ENCODE measurements at places on chromosomes 1 and 21. TPM values are rescaled to one million over a fixed set of nuclear protein-coding genes. Genes with fewer than 3 reads are reported as not detected.

Gene ZSWIM5
- not detected for polyA plus RNA-seq

Gene FBLIM1
- polyA plus RNA-seq: not detected

Gene NTMT2
- not detected for polyA plus RNA-seq

Gene MCOLN3
- 3.9 TPM for polyA plus RNA-seq

Gene DCAF6
- polyA plus RNA-seq: 54.7 TPM

Gene NR0B2
- not detected for polyA plus RNA-seq

Gene LRRC38
- polyA plus RNA-seq: not detected

Gene MEF2D
- 19.7 TPM for polyA plus RNA-seq

Gene NCF2
- polyA plus RNA-seq: 43.4 TPM

Gene TRIM33
- polyA plus RNA-seq: 16.6 TPM

Gene AMY1B
- not detected for polyA plus RNA-seq

Gene C1orf185
- not detected for polyA plus RNA-seq

Gene LCE3D
- polyA plus RNA-seq: not detected

Gene TAS1R1
- polyA plus RNA-seq: not detected

Gene SPATA46
- polyA plus RNA-seq: not detected

Gene PLCH2
- not detected for polyA plus RNA-seq

Gene SPATA1
- polyA plus RNA-seq: 2.4 TPM

Gene ABCA4
- polyA plus RNA-seq: 0.37 TPM

Gene LRRC41
- 76.0 TPM for polyA plus RNA-seq

Gene CDK11B
- 22.4 TPM for polyA plus RNA-seq

Gene ADAM15
- 16.4 TPM for polyA plus RNA-seq

Gene FLG2
- polyA plus RNA-seq: not detected
